ENCODE measurements at places on chromosomes 2 and 18.

DNA sequence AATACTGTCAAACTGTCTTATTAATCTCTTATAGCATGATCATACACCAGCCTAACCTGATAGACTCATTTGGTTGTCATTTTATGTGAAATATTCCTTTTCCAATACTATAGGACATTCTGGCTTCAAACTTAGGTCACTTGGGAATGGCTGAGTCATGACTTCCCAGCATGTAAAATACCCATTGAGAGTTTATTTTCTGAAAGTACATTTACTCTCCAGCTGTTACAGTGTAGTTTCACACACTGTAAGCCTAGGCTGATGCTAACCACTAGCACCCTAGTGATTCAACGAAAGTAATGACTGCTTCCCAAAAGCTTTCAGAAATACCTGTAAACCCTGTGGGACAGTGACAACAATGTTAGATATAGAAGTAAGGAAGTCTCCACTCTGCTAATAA is 93.8 kb downstream of the FIGN start:
- no peak for DNase-seq

- no peak for DNase-seq
These were observed 120.6 kb downstream of the PIGN start for GRCh38 chr18:62066102-62066818.

DNA sequence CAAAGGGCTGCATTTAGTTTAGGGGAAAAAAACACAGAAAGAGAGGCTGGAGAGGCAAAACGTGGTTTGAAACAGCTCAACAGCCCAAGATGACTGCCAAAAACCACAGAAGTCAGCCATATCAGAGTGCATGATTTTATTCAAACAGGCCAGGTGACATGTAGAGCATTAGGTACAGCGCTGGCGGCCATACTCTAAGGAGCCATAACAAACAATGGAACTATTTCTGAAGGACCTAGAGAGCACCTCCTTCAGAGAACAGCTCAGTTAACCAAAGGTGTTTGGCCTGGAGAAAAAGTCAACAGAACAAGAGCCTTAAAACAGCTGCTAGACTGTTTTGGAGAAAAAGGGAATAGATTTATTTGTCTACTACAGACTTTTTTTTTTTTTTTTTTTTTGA is 2.6 kb downstream of the THADA start:
- no peak for DNase-seq

GRCh38 chr18:3054780-3055179 is 41.8 kb upstream of the LPIN2 start:
- DNase-seq: no peak

DNA sequence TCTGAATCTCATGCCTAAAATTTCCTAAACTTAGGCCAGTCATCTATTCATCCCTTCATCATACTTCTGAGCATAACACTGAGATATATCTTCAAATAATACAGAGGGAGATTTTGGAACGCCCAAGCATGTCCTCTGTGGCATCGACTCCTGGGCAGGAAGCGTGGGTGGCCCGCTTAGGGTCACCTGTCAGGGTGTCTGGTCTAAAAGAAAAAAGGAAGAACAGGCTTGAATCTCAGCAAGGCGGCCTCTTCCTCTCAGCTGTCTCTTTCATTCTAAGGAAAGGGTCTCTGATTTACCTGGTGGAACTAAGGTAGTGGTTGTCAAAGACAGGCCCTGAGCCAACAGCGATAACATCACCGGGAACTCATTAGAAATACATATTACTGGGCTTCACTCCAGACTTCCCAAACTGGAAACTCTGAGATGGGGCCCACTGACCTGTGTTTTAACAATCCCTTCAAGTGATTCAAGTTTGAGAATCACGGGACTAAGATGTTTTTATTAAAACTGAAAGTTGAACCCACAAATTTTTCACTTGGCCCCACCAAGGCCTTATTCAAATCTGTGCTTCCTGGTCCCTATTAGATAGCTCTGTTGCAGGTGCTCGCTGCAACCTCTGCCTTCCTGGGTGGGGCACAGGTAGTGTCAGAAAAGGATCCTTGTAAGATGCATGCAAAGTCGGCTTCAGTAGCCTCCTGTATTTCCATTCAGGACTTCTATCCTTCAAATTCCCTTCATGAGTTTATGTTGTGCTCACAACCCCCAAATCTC is 162.3 kb upstream of the CCDC68 start:
- DNase-seq: no peak

DNA sequence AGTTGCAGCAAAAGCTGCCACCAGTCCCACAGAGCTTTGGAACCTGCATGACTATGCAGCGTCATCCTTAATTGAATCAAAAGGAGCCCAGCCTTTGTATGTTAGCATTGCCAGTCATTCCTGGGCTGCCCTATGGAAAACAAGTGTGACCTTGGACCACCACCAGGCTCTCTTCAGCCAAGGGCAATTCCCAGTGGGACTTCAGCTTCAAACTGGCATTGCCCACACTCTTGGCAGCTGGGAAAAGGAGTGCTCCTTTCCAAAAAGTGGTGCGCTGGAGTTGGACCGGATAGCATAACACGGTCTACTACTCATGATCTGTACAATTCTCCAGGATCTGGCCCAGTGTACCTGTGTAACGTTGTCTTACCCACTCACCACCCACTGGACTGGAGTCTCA is 259.5 kb downstream of the MREG start:
- no peak for DNase-seq

- no peak for DNase-seq
These were observed 56.4 kb downstream of the ADCY3 start for GRCh38 chr2:24863641-24864040.

GRCh38 chr2:159124441-159124911 is 156.0 kb downstream of the TANC1 start:
- no peak for DNase-seq

- DNase-seq: no peak
These were observed 15.1 kb downstream of the MALL start for GRCh38 chr2:110100480-110100879.

DNA sequence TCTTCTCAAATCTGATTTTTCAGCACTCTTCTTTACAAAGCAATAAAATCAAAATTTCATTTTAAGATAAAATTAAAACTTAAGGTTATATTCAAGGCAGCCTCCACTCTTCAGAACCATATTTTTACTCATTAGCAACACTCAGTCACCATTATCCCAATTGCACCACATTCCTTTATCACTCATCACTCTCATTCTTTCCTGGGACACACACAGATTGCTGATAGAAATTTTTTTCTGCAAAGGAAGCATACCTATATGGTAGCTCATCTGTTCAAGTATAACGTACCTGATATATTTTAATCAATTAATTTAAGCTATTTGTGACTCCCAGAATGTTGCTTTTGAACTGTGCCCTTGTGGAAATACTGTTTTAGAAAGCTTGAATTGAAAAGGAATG is 1559.3 kb upstream of the ZEB2 start:
- DNase-seq: no peak

DNA sequence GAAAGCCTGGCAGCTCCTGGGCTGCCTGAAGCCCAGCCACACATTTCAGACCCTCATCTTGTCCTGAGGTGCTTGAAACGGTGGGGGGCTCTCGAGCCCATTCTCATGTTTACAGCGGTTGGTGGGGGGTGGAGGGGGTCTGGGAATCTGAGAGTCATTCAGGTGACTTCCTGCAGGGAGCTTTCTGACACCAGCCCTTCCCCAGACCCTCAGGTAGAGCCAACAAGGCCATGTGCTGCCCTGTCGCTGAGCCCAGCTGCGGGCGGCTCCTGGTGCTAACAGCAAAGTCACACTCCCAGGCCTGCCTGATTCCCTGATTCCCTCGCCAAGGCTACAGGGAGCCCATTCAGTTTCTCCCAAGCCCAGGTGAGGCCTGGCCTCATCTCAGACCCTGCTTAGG is 324.9 kb upstream of the MEX3C start:
- no peak for DNase-seq

DNA sequence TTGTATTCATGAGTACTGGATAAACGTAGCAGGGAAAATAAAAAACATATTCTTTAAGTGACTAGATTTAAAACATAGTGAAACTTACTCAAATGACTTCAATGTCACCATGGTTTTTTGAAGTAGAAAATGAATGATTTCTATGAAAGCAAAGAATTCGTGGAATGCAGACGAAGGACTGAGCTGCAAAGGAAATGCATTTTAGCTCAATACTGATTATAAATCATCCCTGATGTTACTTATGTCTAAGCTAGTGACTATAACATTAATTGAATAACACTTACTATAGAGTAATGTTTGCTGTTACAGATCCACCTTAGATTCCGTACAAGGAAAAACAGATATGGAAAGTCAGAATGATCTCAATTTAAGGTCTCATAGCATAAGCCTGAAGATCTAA is 1257.7 kb upstream of the CDH2 start:
- DNase-seq: no peak

Measured in left hindlimb (tissue), 1 donor.